Activated T-cell treated with anti-CD3 and anti-CD28 coated beads for 4 hours (primary cell): ENCODE measurements at places on chromosomes 7 and 10.

DNA sequence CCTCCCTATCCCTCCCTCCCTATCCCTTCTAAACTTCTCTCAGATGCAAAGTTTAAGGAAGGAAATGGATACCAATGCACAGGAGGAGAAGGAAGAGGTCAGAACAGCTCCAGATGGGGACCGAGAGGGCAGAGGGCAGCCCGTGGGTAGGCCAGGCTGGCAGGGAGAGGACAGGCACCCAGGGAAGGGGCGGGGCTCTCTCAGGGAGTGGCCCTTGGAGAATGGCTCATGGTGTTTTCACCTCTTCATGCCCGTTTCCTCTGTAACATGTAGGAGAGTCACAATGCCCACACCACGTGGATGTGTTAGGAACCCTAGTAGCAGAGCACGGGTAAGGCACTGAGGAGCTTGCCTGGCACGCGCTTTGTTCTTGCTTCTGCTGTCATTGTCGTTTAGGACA, 264.5 kb downstream of the CELF2 start:
- no peak for DNase-seq

DNA sequence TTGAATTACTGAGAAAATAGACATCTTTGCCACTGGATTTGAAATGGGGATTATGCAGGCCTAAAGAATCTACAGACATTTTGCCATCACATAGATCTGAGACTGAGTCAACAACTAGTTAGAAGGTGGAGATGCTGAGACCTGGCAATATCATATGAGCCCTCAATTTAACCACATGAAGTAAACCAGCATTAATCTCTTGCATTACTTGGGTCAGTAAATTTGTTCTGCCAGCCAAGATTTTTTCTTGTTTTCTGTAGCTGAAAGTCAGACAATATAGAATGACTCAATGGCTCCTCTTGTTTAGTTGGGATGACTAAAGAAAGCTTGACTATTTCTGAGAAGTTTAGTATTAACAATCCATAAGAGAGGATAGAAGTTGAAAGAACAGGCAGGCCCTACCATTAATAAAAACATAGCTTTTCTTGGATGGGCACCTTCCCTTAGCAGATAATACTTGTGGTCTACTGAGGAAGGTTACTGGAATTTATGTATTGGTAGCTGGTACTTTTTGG, 396.7 kb upstream of the SORCS1 start:
- DNase-seq, result no peak

GRCh38 chr10:101616415-101617101, 28.4 kb downstream of the DPCD start:
- no peak for DNase-seq

- DNase-seq, result no peak
Observed at GRCh38 chr7:82323806-82324205, 119.8 kb downstream of the CACNA2D1 start.

- DNase-seq, result no peak
Observed at GRCh38 chr7:41889472-41889871, 186.6 kb upstream of the INHBA start.

DNA sequence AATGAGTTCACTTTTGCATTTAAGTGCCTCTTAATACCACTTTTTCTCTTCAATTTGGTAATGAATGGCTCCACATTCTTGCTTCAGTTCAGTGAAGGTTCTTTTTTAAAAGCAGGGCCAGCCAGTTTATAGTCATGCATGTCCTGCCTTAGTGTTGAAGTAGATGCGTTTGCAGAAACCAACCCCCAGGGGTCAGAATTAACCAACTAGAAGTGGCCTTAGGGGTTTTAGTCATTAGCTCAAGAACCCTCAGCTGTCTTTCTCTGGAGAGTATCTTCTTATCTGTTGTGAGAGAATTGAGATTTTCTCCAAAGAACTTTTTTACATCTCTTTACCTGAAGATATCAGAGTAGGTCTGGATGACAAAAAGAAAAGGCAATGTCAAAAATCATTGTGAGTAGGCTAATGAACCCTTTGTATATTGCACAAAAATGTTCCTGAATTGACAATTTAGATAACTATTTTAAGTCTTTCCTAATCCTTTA, 82.2 kb downstream of the PIK3CG start:
- peak; percentile 3 for DNase-seq

DNA sequence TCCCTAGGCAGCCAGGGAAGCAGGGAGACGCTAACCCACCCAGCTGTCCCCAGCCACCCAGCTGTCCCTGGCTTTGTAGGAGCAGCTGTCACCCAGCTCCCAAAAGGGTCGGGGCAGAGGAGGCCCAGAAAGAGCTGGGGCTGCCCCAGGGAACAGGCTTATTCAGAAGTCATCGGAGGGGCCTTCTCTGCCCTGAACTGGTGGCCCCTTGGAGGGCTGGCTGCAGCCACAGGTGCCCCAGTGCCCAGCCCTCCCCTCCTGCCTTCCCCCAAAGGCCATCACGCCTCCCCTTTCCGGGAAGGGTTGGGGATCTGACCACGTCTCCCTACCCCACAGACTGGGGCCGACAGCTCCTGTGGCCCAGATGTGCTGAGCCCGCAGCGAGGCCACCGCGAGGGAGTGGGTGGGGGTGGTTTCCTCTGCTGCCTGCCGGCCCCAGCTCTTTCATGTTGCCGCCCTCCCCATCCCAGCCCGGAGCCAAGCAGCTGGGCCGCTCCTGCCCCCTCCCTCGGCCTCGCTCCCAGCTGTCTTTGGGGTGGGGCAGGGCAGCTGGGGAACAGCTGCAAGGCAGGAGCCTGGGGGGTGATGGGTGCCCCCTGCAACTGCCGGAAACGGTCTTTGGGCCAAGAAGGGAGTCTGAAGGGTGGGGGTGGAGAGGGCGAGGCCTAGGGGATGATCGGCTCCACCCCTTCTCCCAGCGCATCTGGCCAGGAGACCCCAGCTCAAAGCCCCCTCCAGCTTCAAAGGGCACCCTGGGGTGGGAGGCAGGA, 16.8 kb downstream of the TRIM8 start:
- peak; percentile 33 for DNase-seq

GRCh38 chr7:23020742-23021401, 6.9 kb upstream of the HYCC1 start:
- no peak for DNase-seq

GRCh38 chr10:120729547-120729946, 121.6 kb upstream of the WDR11 start:
- DNase-seq, result no peak

DNA sequence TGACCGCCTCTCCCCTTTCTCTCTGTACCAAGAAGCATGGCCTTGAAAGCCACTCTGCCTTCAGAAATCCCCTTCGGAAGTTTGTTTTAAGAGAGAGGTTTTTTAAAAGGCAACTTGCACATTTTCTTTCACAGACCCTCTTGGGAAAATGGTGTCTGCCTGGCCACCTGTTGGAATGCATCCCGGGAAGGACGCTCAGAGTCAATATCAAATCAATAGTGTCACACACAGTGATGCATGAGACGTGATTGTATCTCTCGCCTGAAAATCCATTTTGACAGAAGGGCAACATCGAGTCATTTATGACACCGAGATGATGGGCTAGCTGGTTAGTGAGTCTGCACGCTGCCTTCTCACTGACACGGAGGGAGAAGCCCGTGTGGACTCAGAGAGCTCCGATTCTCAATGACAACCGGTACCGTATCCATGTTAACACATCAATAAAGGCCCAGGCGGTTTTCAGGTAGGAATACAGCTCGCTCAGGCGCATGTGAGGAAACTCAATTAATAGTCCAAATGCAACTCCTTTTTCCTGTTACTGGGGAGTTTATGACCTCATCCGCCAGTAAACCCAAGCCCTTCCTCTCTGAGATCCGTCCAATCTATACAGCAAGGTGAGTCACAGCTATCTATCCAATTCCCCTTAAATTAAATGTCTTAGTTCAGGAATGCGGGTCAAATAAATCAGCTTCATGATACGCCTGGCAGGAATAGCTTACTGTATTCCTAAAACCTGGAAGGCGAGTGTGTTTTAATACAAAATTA, 621.5 kb upstream of the MKI67 start:
- no peak for DNase-seq

- no peak for DNase-seq
Observed at GRCh38 chr10:99920901-99921300, 88.8 kb downstream of the DNMBP start.

GRCh38 chr7:8363407-8364015, 69.9 kb upstream of the NXPH1 start:
- DNase-seq, result no peak

DNA sequence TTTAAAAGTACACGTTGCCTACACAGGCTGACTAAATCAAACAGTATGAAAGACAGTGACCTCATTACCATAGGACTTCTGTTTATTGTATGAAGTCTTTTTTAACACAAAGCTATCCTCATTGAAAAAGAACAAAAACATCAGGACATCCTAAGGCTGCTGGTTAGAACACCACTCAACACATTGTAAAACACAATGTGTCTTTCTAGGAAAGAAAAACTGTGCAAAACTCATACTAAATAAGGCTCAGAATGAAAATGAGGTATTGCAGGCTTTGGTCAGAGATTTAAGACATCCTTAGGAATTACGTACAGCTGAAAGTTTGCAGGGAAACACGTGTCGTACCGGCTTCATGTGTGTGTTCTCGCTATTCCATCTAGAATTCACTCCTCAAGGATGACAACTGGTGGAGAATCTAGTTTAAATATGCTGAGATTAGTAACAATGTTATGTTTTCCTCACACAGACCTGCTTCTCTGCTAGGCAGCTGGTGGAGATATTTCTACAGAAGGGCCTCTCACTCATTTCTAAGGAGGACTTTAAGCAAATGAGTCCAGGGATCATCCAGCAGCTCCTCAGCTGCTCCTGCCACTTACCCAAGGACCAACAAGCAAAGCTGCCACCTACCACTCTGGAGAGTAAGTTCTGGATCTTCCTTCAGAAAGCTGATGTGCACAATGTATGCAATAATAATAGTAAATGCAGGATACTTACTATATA, 29.3 kb downstream of the SLC39A12 start:
- no peak for DNase-seq

DNA sequence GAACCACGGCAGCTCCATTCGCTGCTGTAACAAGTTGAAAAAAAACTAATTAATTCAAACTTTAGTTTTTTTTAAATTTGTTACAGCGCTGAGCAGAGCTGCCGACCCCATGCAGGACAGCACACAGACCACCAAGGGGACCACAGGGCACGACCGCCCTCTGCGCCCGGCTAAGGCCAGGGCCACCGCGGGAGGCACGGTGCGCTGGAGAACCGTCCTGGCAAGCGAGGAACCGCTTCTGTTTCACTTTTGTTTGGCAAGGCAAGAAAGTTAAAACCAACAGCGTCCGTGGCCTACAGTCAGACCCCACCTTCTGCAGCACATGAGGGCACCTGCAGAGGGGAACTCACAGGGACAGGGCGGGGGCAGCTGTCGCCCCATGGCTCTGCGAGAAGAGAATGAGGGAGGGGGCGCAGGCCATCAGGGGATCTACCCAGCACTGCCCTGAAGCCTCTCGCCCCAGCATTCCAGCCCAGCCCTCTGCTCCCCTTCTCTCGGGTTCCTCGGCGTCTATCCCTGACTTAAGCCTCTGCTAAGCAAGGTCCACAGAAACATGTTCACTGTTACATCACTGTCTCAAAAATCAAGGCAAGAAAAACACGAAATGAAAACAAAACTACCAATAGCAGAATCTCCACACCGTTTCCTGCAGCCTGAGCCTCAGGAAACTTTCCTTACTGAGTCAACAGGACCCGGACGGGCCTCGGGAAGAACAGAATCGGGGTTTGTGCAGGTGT, 204.4 kb downstream of the DIP2C start:
- DNase-seq, result no peak

DNA sequence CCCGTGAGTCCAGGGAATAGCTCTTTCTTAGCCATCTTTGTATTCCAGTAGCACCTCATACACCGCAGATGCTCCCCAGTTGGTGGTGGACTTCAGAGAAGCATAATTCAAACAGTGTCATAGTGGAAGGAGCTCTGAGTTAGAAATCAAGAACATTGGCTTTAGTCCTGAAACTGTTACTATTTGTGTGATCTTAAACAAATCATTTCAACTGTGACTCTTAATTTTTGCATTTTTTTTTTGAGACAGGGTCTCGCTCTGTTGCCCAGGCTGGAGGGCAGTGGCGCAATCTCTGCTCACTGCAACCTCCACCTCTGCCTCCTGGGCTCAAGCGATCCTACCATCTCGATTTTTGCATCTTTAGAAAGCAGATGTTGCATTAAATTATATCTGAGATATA, 1.8 kb downstream of the BPGM start:
- no peak for DNase-seq

DNA sequence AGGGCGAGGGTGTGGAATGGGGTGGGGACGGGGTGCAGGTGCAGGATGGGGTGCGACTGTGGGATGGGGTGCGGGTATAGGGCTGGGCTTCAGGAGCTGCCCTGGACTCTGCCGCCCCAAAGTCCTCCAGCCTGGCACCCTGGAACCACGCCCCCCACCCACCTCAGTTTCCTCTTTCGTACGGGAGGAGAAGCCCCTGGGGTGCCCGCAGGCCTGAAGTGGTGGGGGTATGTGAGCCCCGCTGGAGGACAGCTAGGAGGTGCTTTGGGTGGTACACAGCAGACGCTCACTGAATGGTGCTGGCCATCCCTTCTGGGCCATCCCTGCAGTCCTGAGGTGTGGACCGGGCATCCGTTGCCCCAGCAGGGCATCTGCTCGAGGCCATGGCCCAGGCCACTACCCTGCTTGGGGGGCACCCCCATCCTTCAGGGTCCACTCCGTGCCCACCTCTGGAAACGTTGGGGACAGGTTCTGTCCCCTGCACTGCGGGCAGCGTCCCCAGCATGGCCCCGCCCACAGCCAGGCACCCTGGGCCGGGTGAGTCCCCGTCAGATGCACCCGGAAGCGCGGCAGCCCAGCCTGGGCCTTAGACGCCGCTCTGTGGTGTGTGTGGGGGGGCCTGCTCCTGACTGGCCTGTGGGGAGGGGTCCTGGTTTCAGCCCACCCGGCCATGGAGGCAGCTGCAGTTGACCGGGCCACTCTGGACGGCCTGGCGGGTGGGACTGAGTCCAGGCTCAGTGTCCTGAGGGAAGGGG, 41.6 kb downstream of the UNCX start:
- DNase-seq, result no peak

- no peak for DNase-seq
Observed at GRCh38 chr7:76054123-76055120, 6.5 kb downstream of the MDH2 start.

GRCh38 chr10:50892467-50892866, 7.0 kb upstream of the A1CF start:
- no peak for DNase-seq

DNA sequence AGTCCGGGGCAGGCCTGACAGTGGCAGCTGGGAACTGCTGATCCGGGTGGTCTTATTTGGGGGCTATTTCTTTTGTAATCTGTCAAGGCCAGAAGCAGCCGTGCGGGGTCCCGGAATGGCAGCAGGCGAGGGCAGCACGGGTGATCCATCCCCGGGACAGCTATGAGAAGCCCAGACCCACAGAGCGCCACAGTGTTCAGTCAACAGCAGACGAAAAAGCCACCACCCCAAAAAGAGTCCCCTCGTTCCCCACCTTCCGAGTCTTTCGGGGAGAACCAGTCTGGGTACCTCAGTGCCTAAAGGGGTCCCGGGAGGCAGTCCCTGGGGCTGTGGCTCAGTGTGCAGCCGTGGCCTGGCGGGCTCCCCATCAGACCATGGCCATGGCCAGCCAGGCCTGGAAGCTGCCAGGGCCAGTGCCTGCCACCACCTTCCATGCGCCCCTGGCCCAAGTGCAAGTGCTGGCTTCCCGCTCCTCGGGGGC, 125.1 kb upstream of the KCTD7 start:
- DNase-seq, result no peak

DNA sequence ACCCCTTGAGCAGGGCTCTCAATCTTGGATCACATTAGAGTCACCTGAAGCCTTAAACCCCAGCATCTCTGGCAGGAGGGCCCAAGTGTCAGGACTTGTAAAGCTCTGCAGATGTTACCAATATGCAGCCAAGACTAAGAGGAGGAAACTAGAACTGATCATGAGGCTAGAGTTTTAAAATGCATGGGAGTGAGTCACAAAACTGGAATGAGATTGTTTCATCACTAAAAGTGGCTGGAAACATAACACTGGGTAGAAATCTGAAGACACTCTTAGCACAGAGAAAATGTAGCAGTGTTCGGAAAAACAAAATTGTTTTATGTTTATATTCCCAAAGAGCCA, 63.3 kb upstream of the GHITM start:
- no peak for DNase-seq
